ENCODE measurements at places on chromosomes 12 and 14.

GRCh38 chr14:90153429-90153828, 91.6 kb downstream of the KCNK13 start:
- DNase-seq = no peak

- DNase-seq = no peak
Measured at GRCh38 chr12:93176610-93177126, 201.1 kb upstream of the NUDT4 start.

DNA sequence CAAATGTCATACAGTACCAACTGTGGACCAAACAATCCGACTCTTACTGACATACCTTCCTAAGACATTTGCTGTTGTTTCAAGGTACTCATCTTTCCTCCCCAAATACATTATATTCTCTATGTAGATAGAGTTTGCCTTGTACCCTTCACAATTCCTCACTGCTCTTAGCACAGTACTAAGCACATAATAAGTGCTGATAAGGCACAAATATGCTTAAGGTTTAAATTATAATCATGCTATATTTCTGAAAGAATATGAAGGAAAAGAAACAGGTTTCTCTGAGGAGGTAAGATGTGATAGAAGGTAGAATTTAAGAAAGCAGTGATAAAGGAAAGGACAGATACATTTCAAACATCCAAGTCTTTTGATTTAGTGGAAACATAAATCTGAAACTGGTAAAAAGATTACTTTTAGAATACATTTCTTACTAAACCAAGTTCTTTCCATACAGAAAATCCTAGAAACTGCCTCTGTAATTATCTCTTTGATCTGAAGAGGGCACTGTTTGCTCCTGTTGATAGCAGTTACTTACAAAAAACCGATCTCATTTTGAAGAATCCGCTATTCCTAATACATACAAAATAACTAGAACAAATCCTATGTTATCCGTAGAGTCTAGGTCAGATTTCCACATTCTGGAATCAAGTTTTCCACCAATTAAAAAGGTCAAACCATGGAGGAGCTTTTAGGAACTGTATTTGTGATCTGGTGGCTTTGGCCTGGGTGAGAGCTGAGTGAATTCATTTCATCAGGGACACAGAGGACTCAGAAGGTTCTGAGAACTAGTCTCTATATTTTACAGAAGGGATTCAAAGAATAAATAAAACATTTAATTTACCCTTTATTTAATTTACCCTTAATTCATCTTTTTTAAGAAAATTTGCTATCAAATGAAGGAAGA, 311.9 kb downstream of the DAD1 start:
- no peak for DNase-seq

DNA sequence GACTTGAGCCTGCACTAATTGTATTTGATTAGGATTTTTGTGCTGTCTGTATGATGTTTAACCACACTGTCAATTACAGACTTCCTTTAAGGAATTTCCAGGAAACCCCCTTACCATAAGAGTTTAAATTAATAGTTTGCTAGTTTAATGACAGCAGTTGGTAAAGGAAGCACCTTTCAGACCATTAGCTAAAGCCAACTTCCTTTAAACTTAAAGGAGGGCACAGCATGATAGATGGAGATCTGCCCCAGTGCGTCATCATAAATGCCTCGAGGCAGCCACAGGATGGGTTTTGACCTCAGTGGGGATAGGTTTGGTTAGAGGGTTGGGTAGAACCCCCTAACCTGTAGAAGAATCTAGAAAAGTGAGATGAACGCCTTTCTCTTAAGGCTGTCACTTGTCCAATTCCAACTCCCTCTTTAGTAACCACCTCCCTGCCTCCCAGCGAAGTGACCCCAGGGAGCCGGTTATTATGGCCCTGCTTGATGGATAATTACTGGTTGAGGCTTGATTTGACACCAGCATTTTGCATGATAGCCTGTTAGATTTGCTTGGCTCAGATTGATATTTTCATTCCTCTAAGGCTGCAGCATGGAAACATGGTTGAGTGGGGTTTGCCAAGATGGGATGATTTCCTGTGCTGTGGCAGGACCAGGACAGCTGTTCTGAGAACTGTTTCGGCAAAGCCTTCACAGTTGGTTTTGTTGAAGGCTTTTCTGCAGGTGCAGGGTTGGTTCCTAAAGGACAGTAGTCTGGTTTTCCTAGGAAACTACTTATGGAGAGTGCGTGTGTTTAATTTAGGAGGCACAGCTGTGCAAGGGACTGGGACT, 62.7 kb downstream of the CHST11 start:
- no peak for DNase-seq

DNA sequence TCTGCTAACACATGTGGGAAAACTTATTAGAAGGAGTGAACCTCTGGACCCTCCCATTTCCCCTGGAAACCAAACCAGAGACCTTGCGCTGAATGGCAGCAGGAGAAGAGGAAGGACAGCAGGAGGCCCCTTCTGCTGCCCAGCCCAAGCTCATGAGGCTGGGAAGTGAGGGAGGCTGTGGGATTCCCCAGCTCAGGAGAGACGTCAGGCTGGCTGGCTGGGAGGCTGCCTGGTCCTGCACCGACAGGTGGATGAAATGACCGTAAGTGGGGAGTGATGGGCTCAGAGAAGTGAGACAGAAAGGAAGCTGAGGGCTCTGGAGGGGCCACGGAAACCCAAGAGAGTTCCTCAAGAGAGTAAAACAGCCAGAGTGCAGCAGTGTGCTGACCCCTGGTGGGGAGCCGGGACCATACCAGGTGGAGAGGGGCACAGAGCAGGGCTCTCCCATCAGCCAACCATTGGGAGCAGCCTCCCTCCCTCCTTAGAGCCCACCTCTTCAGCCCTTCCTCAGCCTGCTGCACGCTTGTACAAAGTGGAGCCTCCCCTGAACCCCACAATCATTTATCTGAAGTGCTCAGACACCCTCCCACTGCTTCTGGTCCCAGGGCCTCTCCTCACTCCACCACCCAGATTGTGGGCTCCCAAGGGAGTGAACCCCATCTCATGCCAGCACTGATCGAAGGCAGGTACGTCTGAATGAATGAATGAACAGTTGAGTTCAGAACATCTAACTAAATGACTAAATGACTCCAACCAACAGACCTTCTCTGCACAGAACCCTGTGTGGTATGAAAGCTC, 14.0 kb downstream of the TAMALIN start:
- DNase-seq = peak; percentile 88

DNA sequence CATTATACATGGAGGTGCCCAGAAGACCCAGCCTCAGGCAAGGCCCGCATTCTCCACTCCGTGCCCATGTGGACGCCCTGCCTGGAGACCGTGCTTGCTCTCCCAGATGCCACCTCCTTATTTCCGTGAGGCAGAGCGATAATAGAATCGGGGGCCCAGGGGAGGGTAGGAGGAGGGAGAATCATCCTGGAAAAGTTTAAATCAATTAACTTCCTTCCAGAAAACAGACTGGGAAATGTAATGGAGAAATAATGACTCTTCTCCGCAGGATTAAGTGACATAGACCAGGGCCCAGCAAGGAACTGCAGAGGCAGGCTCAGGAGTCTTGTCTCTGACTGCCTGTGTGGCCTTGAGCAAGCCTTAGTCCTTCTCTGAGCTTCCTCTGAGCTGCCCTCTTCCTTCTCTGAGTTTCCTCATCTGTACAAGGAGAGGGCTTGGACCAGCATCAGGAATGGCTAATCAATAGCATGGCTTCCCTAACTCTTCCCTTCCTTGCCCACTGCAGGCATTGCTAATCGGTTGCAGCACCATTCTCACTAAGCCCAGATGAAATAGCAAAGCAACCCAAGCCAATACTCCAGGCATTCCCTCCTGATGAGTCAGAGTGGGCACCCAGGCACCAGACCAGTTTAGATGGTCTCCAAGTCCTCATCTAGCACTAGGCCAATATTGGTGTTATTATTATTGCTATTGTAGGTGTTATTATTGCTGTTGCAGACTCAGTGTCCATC, 11.3 kb upstream of the FAM222A start:
- no peak for DNase-seq

GRCh38 chr14:95157048-95157326, 342 bp downstream of the DICER1 start:
- DNase-seq = no peak

- no peak for DNase-seq
Measured at GRCh38 chr12:12098691-12099015, 27.9 kb downstream of the BCL2L14 start.

- no peak for DNase-seq
Measured at GRCh38 chr14:28999656-29000055, 233.1 kb downstream of the FOXG1 start.

DNA sequence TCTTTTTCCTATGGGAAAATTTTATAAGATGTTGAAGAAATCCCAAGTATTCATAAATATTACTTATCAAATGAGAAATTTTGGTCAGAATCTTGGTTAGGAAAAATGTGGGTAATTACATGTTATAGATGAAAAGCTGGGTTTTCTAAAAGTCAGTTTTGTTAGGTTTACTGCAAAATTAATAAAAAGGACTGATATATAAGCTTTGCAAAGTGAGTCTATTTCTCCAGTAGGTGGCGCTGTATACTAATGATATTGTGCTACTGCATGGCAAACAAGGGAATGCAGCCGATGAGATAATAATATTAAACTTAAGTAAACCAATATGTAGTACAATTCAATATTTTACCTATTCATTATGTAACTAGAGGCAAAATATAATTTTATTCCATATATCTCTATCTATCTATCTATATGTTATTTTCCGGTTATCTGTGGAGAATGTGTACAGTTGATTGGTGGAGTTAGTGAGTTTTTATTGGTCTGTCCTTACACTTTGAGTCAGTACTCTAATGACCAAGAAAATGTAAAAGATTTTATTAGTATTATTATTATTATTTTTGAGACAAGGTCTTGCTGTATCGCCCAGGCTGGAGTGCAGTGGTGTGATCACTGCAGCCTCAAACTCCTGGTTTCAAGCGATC, 32.9 kb downstream of the MIPOL1 start:
- DNase-seq = no peak

DNA sequence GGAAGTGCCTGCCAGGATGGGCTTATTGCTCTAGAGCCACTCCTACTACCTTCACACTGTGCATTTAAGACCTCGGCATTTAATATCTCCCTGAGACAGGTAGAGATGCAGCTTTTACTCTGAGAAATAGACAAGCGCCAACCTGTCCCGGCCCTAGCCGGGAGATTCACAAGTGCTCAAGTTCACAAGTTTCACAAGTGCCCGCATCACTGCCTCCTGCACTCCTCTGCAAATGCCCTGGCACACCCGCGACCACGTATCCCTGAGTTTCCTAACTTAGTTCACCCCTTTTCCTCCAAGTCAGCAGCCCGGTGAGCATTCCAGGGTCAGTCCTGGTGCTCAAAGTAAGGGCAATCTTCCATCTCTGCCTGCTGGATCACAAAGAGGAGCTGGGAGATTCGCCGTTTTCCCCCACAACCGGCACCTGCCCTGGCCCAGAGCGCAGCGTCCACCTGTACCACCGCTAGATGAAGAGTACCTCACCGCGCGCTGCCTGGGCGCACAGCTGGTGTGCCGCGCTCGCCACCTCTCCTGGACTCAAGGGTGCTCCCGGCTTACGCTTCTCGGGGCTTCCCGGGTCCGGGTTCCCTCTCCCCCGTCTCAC, 5.0 kb upstream of the SLC38A4 start:
- DNase-seq = peak; percentile 29

DNA sequence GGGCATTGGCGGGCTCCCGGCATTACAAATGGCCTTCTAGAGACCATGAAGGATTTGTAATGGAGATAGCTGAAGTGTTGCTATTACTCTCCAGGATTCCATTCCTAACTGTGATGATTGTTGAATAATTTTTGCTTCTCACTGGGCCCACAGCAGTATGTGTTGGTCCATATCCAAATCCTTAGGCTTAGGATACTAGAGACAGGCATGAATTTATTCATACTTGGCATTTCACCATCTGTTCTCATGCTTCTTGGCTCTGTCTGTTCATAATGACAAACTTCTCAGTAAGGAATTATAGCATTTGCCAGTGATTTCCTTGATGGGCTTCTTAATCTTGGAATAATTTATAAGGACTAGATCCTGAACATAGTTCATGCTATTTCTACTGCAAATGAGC, 832.9 kb downstream of the C12orf50 start:
- no peak for DNase-seq

Measured in ELF-1 (cell line).